ENCODE measurements at places on chromosomes 6 and 20. TPM values are rescaled to one million over a fixed set of nuclear protein-coding genes. Genes with fewer than 3 reads are reported as not detected.

The SUMO4 gene
- 7.3 TPM for total RNA-seq

The CRIP3 gene
- 3.9 TPM for total RNA-seq

The EPB41L1 gene
- total RNA-seq = 82.2 TPM

The HDGFL1 gene
- total RNA-seq = not detected

The OPRM1 gene
- total RNA-seq = 1.7 TPM

The CST2 gene
- not detected for total RNA-seq

The DEFB132 gene
- total RNA-seq = not detected

The LKAAEAR1 gene
- total RNA-seq = 0.78 TPM

The PSORS1C2 gene
- total RNA-seq = not detected

The SPTLC3 gene
- 1.1 TPM for total RNA-seq

The LRRC1 gene
- 12.0 TPM for total RNA-seq

The PAX1 gene
- under 0.01 TPM for total RNA-seq

Measured in occipital lobe (tissue), 3 donors.